Astrocyte (in vitro differentiated cells and primary cell): ENCODE measurements at places on chromosomes 1 and 21. TPM values are rescaled to one million over a fixed set of nuclear protein-coding genes. Genes with fewer than 3 reads are reported as not detected.

Gene AMY1C
- total RNA-seq = not detected in 2 replicates

Gene POFUT2
- total RNA-seq = 109 and 119 TPM in 2 replicates

Gene E2F2
- total RNA-seq = 0.11 TPM in 1 of 2 replicates, not detected in the other

Gene GUCA2A
- not detected in 2 replicates for total RNA-seq

Gene SLC22A15
- 10.3 and 12.0 TPM in 2 replicates for total RNA-seq

DNA sequence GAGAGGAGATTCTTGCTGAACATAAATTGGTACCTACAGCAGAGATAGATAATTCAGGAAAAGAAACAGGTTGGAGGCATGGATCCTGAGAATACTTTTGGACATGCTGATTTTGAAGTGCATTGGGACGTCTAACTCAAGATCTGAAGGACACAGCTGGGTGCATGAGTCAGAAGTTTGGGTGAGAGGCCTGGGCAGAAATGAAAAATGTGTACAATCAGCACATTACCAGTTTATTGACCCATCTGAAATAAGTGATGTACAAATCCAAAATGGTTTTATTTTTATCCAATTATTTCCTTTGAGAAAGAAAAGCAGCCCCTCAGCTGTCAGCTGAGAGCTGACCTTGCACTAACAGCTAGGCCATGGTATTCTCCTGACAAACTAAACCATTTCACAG, 975.2 kb upstream of the B3GALT2 start:
- no peak overlapping the region for H3K27ac ChIP-seq
- no peaks in the 10 kb centered on the region for H3K36me3 ChIP-seq
- no peak for DNase-seq
- H3K27me3 ChIP-seq = no peaks in the 10 kb centered on the region
- H3K4me1 ChIP-seq = no peaks in the 10 kb centered on the region

DNA sequence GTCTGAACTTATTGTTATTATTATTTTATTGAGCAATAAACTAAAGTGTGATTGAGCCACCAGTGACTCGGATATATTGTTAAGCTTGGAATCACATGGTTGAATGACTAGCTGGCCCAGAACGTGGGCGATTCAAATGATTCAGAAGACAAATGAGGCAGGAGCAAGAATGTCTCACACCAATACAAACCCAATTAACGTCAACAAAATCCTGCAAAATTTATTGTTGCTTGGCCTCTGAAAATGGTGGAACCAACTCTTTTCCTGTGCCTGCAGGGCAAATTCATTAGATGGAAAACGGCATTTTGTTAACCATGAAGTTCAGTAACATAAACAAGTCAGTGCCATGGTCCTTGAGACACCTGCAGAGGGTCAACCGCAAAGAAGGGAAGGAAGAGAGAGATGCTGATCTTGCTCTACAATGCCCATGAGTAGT, 482.0 kb downstream of the SETD4 start:
- peak overlapping the region; percentile 35 for H3K27ac ChIP-seq
- peaks cover 21% of the 10 kb centered on the region for H3K4me1 ChIP-seq
- H3K27me3 ChIP-seq = no peaks in the 10 kb centered on the region
- no peaks in the 10 kb centered on the region for H3K36me3 ChIP-seq
- H3K4me3 ChIP-seq = no peak overlapping the region

- H3K4me3 ChIP-seq = no peak overlapping the region
- H3K27me3 ChIP-seq = peaks cover 10% of the 10 kb centered on the region
- peaks cover 15% of the 10 kb centered on the region for H3K4me1 ChIP-seq
These were observed 8.3 kb downstream of the RIPK4 start for GRCh38 chr21:41758550-41758949.

- H3K36me3 ChIP-seq = no peaks in the 10 kb centered on the region
- H3K4me3 ChIP-seq = peak overlapping the region; percentile 83
- H3K27ac ChIP-seq = peak overlapping the region; percentile 94
- peaks cover 58% of the 10 kb centered on the region for H3K4me1 ChIP-seq
- H3K27me3 ChIP-seq = no peaks in the 10 kb centered on the region
These were observed 450 bp downstream of the S100A10 start for GRCh38 chr1:151993084-151993733.

DNA sequence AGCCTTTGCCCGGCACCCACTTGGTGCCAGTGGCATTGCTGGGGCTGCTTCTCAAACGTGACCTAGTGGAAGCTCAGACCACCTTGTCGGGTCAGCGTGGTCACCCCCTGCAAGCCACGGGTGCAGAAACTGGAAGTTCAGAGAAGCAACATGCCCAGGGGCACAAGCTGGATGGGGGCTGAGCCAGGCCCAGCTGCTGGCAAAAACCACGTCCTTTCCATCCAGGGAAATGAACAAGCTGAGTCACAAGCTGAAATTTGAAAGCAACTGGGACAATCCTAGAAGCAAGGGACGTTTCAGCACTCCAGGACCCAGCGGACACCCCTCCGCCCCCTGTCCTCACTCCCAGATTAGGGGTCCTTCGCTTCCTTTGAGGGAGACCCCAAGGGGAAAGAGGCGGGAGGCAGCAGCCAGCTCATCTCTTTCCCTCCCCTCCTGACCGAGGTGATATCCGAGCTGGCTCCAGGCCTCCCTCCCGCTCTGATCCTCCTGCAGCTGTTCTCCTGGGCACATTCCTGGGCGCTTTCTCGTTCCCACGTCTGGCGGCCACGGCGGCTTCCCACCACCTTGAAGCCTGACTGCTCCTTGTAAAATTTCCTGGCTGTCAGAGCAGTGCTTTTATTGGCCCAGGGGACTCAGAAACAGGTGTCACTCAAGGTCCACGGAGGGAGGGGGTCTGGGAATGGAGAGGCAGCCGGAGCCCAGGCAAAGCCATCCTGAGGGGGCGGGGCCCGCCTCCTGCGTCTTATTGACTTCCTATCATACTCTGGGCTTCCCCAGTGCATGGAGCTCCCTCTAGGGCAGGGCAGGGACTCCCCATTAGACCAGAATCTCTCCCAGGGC, 62.8 kb downstream of the PAX7 start:
- H3K27me3 ChIP-seq = peaks cover 11% of the 10 kb centered on the region
- no peak overlapping the region for H3K27ac ChIP-seq
- H3K4me1 ChIP-seq = no peaks in the 10 kb centered on the region
- H3K36me3 ChIP-seq = no peaks in the 10 kb centered on the region

DNA sequence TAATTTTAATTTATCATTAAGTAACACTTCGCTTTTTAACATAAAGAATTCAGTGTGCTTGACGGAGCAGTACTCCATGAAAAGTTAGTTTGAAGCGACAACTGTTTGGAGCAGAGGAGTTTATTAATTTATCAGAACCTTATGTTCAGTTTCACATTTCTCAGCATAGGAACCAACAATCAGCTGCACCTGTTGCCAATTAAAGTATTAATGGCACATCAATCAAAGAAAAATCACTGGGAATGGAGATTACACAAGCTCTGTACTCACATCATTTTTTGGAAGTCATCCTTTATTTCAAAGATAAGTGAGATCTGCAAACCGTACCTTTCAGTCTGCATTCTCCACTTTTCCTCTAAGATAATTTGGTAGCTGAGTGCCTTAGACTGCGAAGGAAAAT, 344.6 kb downstream of the LMO4 start:
- no peak overlapping the region for H3K27ac ChIP-seq
- no peaks in the 10 kb centered on the region for H3K4me1 ChIP-seq
- no peaks in the 10 kb centered on the region for H3K36me3 ChIP-seq
- DNase-seq = no peak
- no peaks in the 10 kb centered on the region for H3K27me3 ChIP-seq
- H3K4me3 ChIP-seq = no peak overlapping the region

- H3K4me3 ChIP-seq = no peak overlapping the region
- H3K4me1 ChIP-seq = peaks cover 11% of the 10 kb centered on the region
- H3K27ac ChIP-seq = no peak overlapping the region
- no peaks in the 10 kb centered on the region for H3K27me3 ChIP-seq
- peak; percentile 58 for DNase-seq
These were observed 91.6 kb upstream of the TTC39A start for GRCh38 chr1:51421964-51422363.

DNA sequence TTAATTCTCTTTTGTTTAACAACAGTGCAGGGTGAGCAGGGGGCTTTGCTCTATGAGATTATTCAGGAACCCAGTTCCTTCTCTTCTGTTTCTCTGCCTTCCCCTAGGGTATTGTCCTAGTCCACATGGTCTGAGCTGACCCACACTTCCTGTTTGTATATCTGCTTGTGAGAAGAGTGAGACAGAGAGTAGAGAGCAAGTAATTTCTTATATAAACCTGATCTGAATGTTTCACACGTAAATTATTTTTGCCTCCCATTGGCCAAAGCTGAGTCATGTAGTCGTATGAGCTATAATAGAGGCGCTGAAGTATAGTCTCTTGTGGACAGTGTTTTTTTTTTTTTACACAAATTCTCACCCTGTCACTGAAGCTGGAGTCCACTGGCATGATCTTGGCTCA, 134.2 kb upstream of the SERTAD4 start:
- no peaks in the 10 kb centered on the region for H3K36me3 ChIP-seq
- DNase-seq = peak; percentile 13
- no peaks in the 10 kb centered on the region for H3K27me3 ChIP-seq
- no peaks in the 10 kb centered on the region for H3K4me1 ChIP-seq
- H3K4me3 ChIP-seq = no peak overlapping the region

DNA sequence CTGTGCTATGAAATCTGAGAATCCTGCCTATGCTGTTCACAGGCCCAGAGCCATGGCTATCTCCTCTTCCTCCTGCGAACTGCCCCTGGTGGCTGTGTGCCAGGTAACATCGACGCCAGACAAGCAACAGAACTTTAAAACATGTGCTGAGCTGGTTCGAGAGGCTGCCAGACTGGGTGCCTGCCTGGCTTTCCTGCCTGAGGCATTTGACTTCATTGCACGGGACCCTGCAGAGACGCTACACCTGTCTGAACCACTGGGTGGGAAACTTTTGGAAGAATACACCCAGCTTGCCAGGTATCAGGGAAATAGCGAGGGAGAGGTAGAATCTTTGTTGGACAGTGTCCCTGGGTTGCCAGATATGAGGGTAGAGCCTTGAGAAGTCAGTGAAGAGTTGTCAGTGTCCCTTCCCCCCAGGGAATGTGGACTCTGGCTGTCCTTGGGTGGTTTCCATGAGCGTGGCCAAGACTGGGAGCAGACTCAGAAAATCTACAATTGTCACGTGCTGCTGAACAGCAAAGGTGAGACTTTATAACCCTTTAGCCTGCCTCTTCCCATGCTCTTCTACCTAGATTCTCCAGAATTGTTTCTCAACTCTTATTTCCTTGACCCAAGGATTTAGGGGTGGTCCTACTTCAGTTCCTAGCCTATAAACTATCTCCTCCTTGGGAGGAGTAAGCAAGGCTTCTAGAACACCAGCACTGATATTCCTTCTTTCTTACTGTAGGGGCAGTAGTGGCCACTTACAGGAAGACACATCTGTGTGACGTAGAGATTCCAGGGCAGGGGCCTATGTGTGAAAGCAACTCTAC, 1.4 kb downstream of the NIT1 start:
- peaks cover 29% of the 10 kb centered on the region for H3K36me3 ChIP-seq
- H3K27ac ChIP-seq = peak overlapping the region; percentile 98
- DNase-seq = peak; percentile 71
- H3K4me3 ChIP-seq = peak overlapping the region; percentile 98
- no peaks in the 10 kb centered on the region for H3K27me3 ChIP-seq
- H3K4me1 ChIP-seq = peaks cover 29% of the 10 kb centered on the region

DNA sequence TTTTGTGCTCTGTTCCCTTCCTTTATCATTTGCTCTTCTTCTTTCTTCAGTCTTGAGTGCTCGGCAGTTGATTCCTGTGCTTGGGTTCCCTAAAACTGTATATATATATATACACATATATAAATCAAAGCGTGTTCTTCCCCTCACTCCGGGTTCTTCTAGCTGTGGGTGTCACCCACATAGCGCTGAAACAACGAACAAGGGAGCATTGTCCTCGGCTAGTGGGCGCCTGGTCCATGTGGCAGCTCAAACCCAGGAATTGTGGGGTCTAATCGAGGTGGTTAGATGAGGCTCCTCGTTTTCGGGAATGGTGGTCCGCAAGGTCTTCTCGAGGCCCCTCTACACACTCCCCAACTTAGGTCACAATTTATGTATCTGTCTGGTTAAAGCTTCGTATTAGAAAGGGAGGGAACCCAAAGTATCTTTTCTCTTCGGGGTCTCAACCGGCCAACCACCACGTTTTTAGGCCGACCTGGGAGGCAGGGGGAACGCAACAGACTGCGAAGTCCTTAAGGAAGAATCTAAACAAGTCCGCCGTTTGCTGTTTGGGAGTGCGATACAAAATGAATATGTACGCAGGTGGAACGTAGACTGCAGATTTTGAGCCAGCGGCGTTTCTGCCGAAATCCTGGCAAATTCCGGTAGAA, 504 bp upstream of the SDHC start:
- no peaks in the 10 kb centered on the region for H3K36me3 ChIP-seq
- H3K27me3 ChIP-seq = no peaks in the 10 kb centered on the region
- peak overlapping the region; percentile 95 for H3K27ac ChIP-seq
- H3K4me1 ChIP-seq = peaks cover 10% of the 10 kb centered on the region

- H3K36me3 ChIP-seq = no peaks in the 10 kb centered on the region
- DNase-seq = peak; percentile 29
- H3K27me3 ChIP-seq = no peaks in the 10 kb centered on the region
- no peak overlapping the region for H3K4me3 ChIP-seq
These were observed 253.3 kb downstream of the PLPP3 start for GRCh38 chr1:56326056-56326455.

DNA sequence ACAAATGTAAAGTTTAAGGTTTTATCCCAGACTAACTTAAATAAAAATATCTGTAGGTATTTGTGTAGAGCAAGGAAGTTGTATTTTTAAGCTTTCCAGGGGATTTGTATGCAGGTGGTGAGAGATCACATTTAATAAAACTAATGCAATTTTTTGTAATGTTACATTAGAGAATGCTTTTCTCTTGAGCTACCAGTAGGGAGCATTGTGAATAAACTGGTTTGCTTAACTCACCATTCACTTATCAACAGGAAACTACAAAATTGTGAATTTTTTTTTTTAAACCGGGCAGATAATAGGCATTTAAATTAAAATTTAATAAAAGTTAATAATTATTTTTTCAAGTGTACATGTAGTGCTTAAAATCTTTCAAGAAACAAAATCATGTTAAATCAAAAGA, 78.6 kb downstream of the IVNS1ABP start:
- H3K27me3 ChIP-seq = no peaks in the 10 kb centered on the region
- DNase-seq = peak; percentile 9
- H3K36me3 ChIP-seq = no peaks in the 10 kb centered on the region
- H3K4me1 ChIP-seq = no peaks in the 10 kb centered on the region
- no peak overlapping the region for H3K4me3 ChIP-seq
- H3K27ac ChIP-seq = no peak overlapping the region

DNA sequence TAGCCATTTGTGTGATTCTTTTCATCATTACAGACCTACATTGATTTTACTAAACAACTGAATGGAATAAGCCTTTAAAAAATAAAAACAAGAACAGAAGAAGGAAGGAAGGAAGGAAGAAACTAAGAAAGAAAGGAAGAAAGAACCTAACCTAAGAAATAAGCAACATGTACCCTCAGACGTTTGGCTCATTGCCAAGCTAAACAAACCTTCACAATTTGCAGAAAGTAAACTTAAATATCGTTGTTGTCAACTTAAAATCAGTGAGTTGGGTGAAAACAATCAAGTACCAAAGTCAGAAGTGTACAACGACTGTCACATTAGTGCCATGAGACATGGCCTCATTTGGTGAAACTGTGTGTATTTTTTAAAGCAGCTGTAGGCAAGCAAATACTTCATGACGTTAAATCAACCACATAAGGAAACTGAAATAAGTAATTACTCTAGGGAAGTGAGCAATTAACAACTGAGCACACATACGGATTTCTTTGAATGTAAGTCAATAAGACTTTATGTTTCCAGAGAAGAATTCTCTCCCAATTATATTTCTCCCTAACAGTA, 313.1 kb upstream of the TMPRSS15 start:
- DNase-seq = no peak
- H3K36me3 ChIP-seq = no peaks in the 10 kb centered on the region
- no peaks in the 10 kb centered on the region for H3K27me3 ChIP-seq

GRCh38 chr1:93344886-93345632, 648 bp upstream of the DR1 start:
- H3K36me3 ChIP-seq = no peaks in the 10 kb centered on the region
- H3K4me3 ChIP-seq = peak overlapping the region; percentile 95
- no peaks in the 10 kb centered on the region for H3K27me3 ChIP-seq
- H3K4me1 ChIP-seq = peaks cover 3% of the 10 kb centered on the region
- H3K27ac ChIP-seq = peak overlapping the region; percentile 95
